ENCODE measurements at places on chromosomes 2 and 18.

- H3K27me3 ChIP-seq = no peaks in the 10 kb centered on the region
- H3K36me3 ChIP-seq = no peaks in the 10 kb centered on the region
- no peak overlapping the region for H3K4me3 ChIP-seq
- DNase-seq = no peak
Measured at GRCh38 chr2:71578767-71579342, 125.5 kb downstream of the DYSF start.

DNA sequence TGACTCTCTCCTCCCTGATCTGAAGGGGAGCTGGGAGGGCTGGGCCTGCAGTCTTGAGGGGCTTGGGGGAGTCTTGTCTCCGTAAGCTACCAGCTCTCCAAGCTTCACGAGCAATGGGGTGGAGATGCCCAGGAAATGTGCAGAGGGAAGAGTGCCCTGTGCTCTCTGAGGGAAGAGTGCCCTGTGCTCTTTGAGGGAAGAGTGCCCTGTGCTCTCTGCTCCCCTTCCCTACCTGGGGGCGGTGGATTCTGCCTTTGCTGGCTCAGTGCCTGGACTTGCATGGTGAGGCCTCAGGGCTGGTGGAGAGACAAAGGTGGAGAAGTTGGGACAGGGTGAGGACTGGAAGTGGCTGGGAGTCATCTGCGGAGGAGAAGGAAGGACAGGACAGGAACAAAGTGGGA is 72.7 kb downstream of the TWIST2 start:
- H3K4me1 ChIP-seq = no peaks in the 10 kb centered on the region
- peaks cover 5% of the 10 kb centered on the region for H3K27me3 ChIP-seq
- H3K4me3 ChIP-seq = no peak overlapping the region
- H3K27ac ChIP-seq = no peak overlapping the region

GRCh38 chr2:197273485-197273884 is 37.1 kb downstream of the ANKRD44 start:
- no peaks in the 10 kb centered on the region for H3K27me3 ChIP-seq
- H3K4me3 ChIP-seq = no peak overlapping the region
- no peak for DNase-seq
- H3K4me1 ChIP-seq = peaks cover 85% of the 10 kb centered on the region
- H3K27ac ChIP-seq = peak overlapping the region; percentile 40

DNA sequence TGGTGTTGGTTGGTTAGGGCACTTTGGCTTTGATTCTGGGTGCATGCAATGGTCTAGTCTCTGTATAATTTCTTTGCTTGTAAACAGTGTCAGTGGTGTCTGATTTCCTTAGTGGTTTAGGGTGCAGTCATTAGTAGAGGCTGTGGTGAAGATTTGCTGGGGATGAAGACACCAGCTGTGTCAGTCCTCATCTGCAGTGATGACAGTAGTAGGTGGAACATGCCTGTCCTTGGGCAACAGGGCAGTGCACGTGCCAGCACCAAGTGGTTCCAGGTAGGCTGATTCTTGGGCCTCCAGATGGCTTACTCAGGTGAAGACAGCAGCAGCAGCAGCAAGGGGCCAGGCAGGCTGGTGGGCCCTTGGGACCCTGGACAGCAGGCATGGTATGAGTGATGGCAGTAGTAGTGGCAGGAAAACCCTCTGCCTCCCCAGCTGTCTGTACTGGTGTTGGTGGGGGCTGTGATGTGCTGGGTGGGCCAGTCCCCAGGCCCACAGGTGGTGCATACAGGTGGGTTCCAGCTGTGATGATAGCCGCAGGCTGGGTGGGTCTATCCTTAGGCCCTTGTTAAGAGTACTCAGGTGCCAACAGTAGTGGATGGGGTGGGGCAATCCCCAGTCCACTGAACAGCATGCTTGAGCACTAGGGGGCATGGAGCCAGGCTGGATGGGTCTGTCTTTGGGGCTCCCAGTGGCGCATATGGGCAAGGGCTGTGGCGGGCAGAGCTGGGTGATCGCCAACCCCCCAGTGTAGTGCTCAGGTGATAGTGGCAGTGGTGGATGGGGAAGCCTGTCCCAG is 140.7 kb upstream of the THUMPD2 start:
- H3K4me3 ChIP-seq = no peak overlapping the region
- no peaks in the 10 kb centered on the region for H3K36me3 ChIP-seq
- no peaks in the 10 kb centered on the region for H3K4me1 ChIP-seq
- no peak for DNase-seq
- no peaks in the 10 kb centered on the region for H3K27me3 ChIP-seq
- no peak overlapping the region for H3K27ac ChIP-seq

- no peak overlapping the region for H3K4me3 ChIP-seq
- no peaks in the 10 kb centered on the region for H3K27me3 ChIP-seq
- DNase-seq = no peak
- no peak overlapping the region for H3K27ac ChIP-seq
- no peaks in the 10 kb centered on the region for H3K36me3 ChIP-seq
- H3K4me1 ChIP-seq = no peaks in the 10 kb centered on the region
Measured at GRCh38 chr18:64165906-64166305, 17.0 kb upstream of the LINC00305 start.

DNA sequence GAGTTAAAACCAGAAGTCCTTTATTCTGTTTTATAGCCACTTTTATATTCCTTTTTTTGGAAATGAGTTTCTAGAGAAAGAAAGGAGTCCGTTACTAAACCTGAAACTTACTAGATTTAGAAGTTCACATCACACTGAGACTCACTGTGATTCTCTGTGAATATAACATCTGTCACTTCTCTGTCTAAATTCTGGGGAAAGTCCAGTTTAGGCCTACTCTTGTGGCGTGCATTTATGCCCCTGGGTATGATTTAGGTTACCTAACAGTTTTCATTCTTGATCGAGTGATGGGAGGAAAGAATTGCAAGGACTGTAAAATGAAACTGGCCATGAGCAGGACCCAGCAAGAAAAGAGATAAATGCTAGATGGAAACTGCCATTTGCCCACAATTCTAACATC is 449.6 kb downstream of the SPAG16 start:
- no peaks in the 10 kb centered on the region for H3K27me3 ChIP-seq
- no peaks in the 10 kb centered on the region for H3K4me1 ChIP-seq
- no peaks in the 10 kb centered on the region for H3K36me3 ChIP-seq
- H3K27ac ChIP-seq = no peak overlapping the region
- no peak overlapping the region for H3K4me3 ChIP-seq

- no peak overlapping the region for H3K27ac ChIP-seq
- H3K4me1 ChIP-seq = no peaks in the 10 kb centered on the region
- no peak for DNase-seq
- H3K36me3 ChIP-seq = no peaks in the 10 kb centered on the region
- no peaks in the 10 kb centered on the region for H3K27me3 ChIP-seq
Measured at GRCh38 chr2:224729435-224729834, 13.3 kb upstream of the CCDC195 start.

DNA sequence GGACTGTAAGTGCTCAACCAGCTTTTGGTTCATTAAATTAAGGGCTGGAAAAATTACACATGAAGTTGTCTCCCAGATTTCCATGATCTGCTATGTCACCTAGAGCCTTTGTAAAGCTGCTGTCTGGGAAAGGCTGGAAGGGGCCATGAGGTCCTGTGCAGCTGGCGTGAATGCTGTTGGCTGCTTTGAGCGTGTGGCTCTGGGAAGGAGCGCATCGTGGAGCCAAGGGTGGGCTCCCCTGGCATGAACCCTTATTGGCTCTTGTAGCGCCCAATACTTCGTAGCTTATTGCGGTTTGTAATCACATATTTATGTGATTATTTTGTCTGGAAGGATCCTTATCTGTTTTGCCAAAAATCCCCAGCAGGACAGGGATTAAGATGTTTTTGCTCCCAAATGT is 70.5 kb upstream of the LMAN1 start:
- no peak for DNase-seq
- H3K27ac ChIP-seq = no peak overlapping the region
- H3K36me3 ChIP-seq = no peaks in the 10 kb centered on the region

GRCh38 chr18:54515149-54515548 is 75.9 kb upstream of the DYNAP start:
- H3K4me1 ChIP-seq = no peaks in the 10 kb centered on the region
- no peak for DNase-seq
- no peak overlapping the region for H3K27ac ChIP-seq
- H3K27me3 ChIP-seq = peaks cover 3% of the 10 kb centered on the region

DNA sequence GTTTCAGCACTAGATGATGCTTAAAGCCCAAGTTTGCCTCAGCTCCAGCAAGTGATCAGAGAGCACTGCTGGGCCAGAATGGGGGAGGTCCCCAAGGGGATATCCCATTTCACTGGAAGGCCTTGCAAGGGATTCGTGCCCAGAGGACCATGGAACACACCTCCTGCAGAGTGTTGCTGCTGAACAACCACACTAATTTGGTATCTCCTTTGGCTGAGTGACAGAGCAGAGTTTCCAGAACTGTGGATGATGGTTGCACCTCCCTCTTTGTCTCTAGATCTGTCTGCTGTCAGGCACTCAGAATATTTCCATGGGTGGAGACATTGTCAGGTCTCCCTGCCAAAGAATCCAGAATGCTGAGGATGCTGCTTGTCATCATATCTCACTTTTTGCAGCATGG is 484.8 kb upstream of the NETO1 start:
- no peak for DNase-seq
- H3K36me3 ChIP-seq = no peaks in the 10 kb centered on the region
- H3K27me3 ChIP-seq = no peaks in the 10 kb centered on the region
- H3K4me3 ChIP-seq = no peak overlapping the region
- no peaks in the 10 kb centered on the region for H3K4me1 ChIP-seq
- no peak overlapping the region for H3K27ac ChIP-seq

- no peak overlapping the region for H3K27ac ChIP-seq
- no peak for DNase-seq
- no peaks in the 10 kb centered on the region for H3K36me3 ChIP-seq
- no peak overlapping the region for H3K4me3 ChIP-seq
- H3K4me1 ChIP-seq = no peaks in the 10 kb centered on the region
Measured at GRCh38 chr2:217922101-217923006, 80.4 kb downstream of the TNS1 start.

- no peaks in the 10 kb centered on the region for H3K36me3 ChIP-seq
- DNase-seq = no peak
- H3K4me1 ChIP-seq = no peaks in the 10 kb centered on the region
- no peak overlapping the region for H3K27ac ChIP-seq
- no peak overlapping the region for H3K4me3 ChIP-seq
Measured at GRCh38 chr18:37508207-37508606, 57.4 kb downstream of the CELF4 start.

DNA sequence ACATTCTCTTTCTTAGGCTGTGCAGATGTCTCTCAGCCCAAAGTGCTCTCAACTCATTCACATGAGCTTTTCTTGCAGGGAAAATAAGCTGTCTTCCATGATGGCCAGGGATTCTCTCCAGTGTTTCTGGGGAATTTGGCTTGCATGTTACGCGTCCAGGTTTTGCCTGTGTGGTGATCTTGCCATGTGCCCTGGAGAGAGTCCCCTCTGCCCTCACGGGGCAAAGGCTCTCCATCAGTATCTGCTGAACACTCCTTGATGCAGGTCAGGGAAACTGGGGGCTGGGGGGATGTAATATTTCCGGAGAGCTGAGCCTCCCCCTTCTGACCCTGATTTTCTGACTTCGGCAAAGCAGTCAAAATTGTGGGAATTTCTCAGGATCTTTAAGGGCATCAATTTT is 87.6 kb downstream of the ACKR3 start:
- no peak overlapping the region for H3K27ac ChIP-seq
- no peak for DNase-seq
- peaks cover 16% of the 10 kb centered on the region for H3K27me3 ChIP-seq

- peaks cover 17% of the 10 kb centered on the region for H3K4me1 ChIP-seq
- H3K36me3 ChIP-seq = no peaks in the 10 kb centered on the region
- DNase-seq = no peak
- no peak overlapping the region for H3K4me3 ChIP-seq
- H3K27ac ChIP-seq = no peak overlapping the region
Measured at GRCh38 chr2:197846128-197846527, 41.7 kb downstream of the PLCL1 start.

GRCh38 chr2:239726631-239727181 is 298.4 kb downstream of the NDUFA10 start:
- H3K27ac ChIP-seq = no peak overlapping the region
- no peak for DNase-seq
- H3K4me3 ChIP-seq = no peak overlapping the region
- H3K4me1 ChIP-seq = peaks cover 13% of the 10 kb centered on the region

DNA sequence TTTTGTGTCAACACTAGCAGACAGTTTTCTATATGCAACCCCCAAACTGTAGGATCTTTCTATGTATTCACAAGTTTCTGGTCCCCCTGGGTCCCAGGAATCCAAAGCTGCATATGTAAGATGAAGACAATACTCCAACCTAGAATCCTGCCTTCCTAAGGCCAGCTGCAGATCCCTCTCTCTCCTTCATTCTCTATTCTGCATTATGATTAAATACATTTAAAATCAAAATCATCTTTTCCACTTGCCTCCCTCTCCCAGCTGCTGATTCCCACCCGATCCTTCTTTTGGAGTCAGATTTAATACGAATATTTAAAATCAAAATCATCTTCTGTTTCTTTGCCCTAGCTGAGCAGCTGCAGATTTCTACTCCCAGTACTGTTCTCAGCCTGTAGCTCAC is 783.0 kb upstream of the ZEB2 start:
- no peak for DNase-seq
- no peak overlapping the region for H3K27ac ChIP-seq
- H3K4me3 ChIP-seq = no peak overlapping the region
- no peaks in the 10 kb centered on the region for H3K27me3 ChIP-seq

GRCh38 chr2:199778655-199779054 is 72.3 kb downstream of the FTCDNL1 start:
- no peak for DNase-seq
- no peaks in the 10 kb centered on the region for H3K4me1 ChIP-seq
- no peaks in the 10 kb centered on the region for H3K27me3 ChIP-seq
- H3K36me3 ChIP-seq = no peaks in the 10 kb centered on the region
- no peak overlapping the region for H3K27ac ChIP-seq
- no peak overlapping the region for H3K4me3 ChIP-seq

- no peaks in the 10 kb centered on the region for H3K27me3 ChIP-seq
- no peak overlapping the region for H3K4me3 ChIP-seq
- H3K27ac ChIP-seq = no peak overlapping the region
- no peaks in the 10 kb centered on the region for H3K36me3 ChIP-seq
- DNase-seq = no peak
Measured at GRCh38 chr2:167944825-167945659, 302.4 kb downstream of the STK39 start.

GRCh38 chr2:20615466-20616241 is 35.2 kb downstream of the HS1BP3 start:
- DNase-seq = no peak
- H3K36me3 ChIP-seq = peaks cover 9% of the 10 kb centered on the region
- H3K27ac ChIP-seq = no peak overlapping the region

GRCh38 chr18:6058941-6059340 is 163.6 kb upstream of the TMEM200C start:
- no peaks in the 10 kb centered on the region for H3K36me3 ChIP-seq
- H3K27me3 ChIP-seq = no peaks in the 10 kb centered on the region
- DNase-seq = no peak
- no peak overlapping the region for H3K27ac ChIP-seq
- no peak overlapping the region for H3K4me3 ChIP-seq

DNA sequence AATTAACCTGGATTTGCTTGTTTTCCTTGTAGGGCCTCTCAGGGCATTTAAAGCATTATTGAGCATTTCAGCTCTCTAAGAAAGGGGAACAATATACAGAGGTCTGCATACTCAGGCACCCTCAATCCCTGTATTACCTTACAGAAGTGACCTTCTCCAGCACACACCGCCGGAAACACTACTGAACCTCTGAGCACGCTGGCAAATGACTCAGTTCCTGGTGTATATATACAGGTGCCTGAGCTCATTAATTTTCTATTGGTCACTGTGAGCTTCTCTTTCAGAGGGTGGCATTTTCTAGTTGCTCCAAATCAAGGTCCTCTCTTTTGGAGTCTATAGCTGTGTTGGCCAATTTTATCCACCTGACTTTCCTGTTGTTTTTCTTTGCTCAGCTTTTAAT is 85.2 kb upstream of the COPS8 start:
- H3K36me3 ChIP-seq = no peaks in the 10 kb centered on the region
- DNase-seq = no peak
- no peak overlapping the region for H3K27ac ChIP-seq
- peaks cover 9% of the 10 kb centered on the region for H3K27me3 ChIP-seq
- no peak overlapping the region for H3K4me3 ChIP-seq
